ENCODE measurements at places on chromosomes 12 and 14.
A peak's percentile ranks its signal among the peaks of the same experiment; 100 is the strongest.

- no peak for DNase-seq
These were observed 1036.1 kb upstream of the TMEM132C start for GRCh38 chr12:127230843-127231260.

DNA sequence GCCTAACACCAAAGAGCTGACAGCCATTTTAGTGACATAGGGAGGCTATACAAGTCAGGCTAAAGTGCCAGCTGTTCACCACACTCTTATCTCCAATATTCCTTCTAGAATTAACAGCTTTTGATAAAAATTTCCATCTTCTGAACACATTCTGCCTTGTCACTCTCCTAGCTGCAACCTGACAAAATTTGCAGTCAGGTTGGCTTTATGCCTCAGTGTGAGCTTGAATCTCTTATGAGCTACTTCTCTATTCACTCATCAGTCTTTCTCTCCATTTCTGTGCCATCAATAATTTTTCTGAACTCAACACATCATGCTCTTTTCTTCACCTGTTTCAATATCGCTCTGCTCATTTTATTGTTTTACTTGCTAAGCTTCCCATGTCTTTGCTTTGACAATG, 50.2 kb downstream of the TMTC1 start:
- no peak for DNase-seq

- no peak for DNase-seq
These were observed 7.4 kb upstream of the IKZF4 start for GRCh38 chr12:56013482-56013881.

- DNase-seq, result no peak
These were observed 76.9 kb upstream of the EEA1 start for GRCh38 chr12:93005928-93006392.

DNA sequence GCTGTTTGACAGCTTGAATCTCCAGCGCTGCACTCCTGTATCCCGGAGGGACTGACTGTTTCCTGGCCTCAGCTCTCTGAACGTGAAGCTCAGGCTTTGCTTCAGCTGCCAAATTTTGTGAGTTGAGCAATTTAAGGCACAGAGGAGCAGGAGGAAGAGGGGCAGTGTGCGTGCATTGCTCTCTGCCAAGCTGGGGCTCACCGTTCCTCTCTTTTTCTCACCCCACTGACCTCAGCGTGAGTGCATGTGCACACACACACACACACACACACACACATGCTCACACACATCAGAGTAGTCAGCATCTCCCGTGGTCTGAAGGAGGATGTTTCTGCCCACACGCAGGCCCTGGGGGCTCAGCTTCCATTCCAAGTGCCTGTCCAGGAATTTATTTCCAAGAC, 27.8 kb upstream of the BDKRB2 start:
- DNase-seq, result no peak

GRCh38 chr14:58703161-58703506, 65.4 kb downstream of the DACT1 start:
- DNase-seq, result no peak

DNA sequence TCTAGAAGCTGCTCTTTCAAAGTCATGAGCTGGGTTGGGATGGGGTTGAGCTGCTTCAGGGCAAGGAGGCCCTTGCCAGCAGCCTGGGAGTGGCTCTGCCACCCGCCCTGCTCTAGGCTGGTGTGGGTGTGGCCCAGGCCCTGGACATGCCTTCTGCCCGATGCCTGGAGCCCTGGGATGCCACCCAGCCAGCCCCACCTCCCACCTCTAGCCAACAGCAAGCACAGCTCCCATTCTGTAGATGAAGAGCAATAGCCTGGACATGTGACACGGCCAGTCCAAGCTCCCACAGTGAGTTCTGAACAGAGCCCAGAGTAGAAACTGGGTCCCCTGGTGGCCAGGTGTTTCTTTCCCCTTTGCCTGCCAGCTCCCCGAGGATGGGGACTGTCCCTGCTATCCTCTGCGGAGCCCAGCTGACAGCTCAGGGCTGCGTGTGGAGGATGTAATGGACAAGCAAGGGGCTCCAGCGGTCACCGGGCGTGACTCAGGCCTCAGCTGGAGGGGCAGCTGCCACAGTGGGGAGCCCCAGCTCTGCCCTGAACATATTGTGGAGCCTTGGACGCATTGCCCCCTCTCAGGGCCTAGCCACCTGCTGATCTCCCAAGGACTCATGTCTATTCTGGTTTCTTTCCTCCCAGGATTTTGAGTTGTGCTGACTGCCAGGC, 165.2 kb downstream of the TSPAN9 start:
- DNase-seq, result no peak

- DNase-seq, result peak; percentile 62
These were observed 44.4 kb upstream of the PRIMA1 start for GRCh38 chr14:93832665-93833064.

DNA sequence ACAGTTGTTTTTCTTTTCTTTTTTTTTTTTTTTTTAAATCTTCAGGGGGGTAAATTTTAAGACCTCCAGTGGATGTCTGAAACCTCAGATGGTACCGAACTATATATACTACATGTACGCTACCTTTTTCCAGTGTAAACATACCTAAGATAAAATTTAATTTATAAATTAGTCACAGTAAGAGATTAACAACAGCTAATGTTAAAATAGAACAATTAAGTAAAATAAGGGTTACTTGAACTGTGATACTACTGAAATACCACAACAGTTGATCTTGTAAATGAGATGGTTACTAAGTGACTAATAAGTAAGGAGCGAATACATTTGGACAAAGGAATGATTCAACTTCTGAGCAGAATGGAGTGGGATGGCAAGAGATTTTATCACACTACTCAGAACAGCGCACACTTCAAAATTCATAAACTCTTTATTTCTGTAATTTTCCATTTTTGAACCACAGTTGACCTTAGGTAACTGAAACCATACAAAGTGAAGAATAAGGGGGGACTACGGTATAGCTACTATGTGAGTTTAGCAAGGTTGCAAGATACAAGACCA, 80.5 kb upstream of the PCED1B start:
- no peak for DNase-seq

GRCh38 chr12:124073356-124074035, 100.5 kb downstream of the ZNF664 start:
- DNase-seq, result no peak

All from right lobe of liver (tissue), 6 donors.